Activated B cell treated with CpG ODN at 0.5 μM for 24 hours (primary cell): ENCODE measurements at places on chromosomes 11 and 22.

DNA sequence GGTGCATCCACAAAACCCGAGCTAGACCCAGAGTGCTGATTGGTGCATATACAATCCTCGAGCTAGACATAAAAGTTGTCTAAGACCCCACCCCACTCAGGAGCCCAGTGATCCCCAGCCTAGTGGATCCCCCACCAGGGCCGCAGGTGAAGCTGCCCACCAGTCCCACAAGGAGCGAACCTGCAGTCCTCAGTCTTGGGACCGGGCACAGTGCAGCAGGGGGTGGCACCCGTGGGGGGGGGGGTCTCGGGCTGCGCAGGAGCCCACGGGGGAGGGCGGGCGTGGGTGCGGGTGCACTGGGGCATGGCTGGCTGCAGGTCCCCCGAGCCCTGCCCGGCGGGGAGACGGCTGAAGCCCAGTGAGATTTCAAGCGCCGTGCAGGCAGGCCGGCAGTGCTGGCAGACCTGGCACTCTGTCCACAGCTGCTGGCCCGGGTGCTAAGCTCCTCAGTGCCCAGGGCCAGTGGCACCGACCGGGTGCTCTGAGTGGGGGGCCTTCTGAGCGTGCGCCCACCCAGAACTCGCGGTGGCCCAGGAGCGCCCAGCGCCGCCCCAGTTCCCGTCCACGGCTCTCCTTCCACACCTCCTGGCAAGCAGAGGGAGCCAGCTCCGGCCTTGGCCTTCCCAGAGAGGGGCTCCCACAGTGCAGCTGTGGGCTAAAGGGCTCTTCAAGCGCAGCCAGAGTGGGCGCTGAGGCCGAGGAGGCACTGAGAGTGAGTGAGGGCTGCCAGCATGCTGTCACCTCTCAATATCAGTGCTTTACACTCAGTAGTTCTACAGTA lies 989.1 kb downstream of the FAM181B start:
- no peak for DNase-seq

- no peak for DNase-seq
Observed at GRCh38 chr11:28529540-28530410, 421.6 kb downstream of the METTL15 start.

GRCh38 chr11:68935066-68935465 lies 31.4 kb downstream of the IGHMBP2 start:
- no peak for DNase-seq

DNA sequence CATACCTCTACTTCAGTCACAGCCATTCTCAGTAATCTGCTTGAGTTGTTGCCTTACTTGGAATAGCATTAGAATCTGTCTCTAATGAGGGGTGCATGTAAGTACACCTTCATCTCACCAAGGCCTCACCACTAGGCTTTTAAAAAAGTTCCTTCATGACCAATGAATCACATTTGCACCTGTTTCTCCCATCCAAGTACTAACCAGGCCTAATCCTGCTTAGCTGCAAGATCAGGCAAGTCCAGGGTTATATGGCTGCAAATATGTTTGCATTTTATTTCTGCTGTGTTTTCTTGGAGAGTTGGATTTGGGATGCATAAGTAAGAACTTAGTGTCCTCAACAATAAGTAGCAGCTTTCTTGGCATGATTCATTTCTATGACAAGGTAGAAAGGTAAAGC lies 66.9 kb downstream of the BBOX1 start:
- no peak for DNase-seq

DNA sequence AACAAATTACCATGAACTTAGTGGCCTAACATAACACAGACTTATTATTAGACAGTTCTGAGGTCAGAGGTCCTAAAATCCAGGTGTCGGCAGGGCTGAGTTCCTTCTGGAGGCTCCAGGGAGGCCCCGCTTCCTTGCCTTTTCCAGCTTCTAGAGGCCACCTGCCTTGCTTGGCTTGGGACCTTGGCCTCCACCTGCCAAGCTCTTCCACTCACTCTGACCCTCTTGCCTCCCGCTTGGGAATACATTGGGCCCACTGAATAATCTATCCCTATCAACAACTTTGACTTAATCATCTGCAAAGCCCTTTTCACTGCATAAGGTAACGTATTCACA lies 3.2 kb upstream of the MS4A10 start:
- no peak for DNase-seq

GRCh38 chr11:34067383-34068065 lies 16.0 kb downstream of the CAPRIN1 start:
- DNase-seq: no peak

DNA sequence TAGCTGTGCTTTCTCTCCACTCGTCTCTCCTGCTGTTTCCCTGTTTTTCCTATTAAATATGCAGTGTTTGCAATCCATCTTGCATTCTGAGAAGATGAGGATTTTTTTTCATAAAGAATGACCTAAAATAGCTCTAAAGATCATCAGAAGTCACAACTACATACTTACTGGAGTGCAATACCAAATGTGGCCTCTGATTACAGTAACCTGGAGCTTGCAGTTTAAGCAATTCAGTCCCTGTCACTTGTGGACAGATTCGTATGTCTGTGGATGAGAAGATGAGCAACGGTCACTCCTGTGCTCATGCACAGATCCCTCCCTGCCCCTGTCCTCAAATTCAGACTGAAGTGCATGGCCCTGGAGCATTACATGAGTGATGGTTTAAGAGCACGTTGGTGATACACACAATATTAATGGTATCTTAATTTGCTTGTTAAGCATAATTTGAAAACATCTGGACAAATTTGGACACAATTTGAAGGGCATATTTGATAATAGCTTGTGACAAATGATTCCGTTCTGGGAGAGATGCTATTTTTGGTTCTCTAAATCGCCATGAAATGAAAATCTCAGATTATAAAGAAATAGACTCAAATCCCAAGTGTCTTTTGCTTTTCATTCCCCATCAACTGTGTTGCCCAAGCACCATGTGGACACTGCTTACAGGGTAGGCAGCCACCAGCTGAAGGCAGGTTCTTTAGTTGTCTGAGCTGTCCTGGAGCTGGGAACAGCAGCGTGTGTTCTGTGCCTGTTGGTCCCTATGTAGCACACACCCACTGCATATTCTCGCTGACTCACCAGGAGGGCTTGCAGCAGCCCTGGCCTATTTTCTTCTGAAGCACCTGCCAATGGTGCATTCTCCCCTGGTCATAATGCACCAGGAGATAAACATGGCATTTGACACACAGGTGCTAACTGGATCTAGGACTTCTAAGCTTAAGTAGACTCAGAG lies 32.6 kb upstream of the PRAME start:
- no peak for DNase-seq

DNA sequence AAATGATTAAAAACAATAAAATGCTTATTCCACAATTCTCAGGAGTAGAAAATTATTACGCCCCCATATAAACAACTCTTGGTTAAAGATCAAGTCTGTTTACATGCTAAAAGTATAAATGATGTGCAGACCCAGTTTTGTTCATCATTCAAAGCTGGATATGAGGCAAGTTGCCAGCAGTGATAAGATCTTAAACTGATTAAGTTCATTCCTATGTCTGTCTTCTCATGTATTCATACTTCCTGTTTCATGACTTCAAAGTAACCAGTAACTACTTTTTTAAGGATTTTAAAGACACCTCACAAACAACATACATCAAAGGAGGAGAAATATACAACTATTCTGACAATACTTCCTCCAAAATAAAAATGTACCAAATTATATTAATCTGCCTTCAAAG lies 55.0 kb upstream of the ARHGAP32 start:
- no peak for DNase-seq

- DNase-seq: no peak
Observed at GRCh38 chr11:130181295-130182272, 22.0 kb downstream of the ST14 start.

DNA sequence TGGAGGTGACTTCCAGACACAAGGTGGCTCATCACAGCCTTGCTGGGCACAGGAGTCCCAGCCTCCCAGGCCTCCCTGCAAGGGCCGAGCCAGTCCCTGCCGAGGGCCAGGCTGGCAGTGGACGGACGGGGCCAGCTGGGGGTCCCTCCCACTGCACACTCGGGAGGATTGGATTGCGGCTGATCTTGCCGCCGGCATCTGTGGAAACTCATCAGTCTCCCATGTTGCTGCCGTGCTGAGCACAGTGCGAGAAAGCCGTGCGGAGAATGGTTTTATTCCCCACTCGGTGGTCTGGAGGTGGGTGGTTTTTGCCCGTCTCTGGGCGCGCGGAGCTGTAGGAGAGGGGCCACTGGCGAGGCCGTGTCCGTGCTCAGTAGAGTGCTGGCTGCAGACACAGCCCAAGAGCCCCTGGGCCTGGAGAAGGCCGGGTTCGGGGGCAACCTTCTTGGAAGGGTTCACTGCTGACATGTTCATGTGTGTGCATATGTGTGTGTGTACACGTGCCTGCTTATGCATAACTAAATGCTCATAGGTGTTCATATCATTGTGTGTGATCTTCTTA lies 1246.4 kb downstream of the BRD1 start:
- no peak for DNase-seq

- no peak for DNase-seq
Observed at GRCh38 chr11:130023204-130023603, 20.6 kb upstream of the PRDM10 start.

- DNase-seq: no peak
Observed at GRCh38 chr11:86687185-86687778, 14.9 kb upstream of the ME3 start.

DNA sequence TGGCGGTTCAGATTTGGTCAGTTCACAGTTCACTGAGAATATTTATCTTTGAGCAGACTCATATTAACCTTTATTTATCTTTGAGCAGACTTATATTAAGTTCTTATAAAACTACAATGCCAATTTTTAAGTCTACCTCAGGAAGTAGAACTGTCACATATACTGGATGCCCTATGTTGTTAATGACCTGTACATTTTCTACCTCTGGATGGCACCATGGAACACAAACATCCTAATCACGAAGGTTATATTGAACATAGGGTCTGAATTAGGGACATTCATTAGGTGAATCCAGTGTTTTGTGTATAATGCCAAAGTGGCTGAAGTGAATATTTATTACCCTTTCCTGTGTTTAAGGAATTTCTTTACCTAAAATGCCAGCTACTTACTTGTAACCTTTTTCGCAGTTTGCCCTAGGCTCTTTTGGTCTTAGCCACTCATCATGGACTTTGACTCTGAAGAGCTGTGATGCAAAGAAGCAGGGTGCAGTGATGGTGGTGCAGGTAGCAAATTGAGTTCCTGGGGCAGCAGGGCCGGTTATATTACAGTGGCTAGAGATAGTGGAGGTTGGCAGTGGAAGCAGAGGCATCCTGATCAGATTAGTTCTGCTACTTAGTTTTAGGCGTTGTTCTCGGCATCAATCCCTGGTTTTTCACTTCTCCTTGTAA lies 71.8 kb downstream of the STIM1 start:
- DNase-seq: no peak

DNA sequence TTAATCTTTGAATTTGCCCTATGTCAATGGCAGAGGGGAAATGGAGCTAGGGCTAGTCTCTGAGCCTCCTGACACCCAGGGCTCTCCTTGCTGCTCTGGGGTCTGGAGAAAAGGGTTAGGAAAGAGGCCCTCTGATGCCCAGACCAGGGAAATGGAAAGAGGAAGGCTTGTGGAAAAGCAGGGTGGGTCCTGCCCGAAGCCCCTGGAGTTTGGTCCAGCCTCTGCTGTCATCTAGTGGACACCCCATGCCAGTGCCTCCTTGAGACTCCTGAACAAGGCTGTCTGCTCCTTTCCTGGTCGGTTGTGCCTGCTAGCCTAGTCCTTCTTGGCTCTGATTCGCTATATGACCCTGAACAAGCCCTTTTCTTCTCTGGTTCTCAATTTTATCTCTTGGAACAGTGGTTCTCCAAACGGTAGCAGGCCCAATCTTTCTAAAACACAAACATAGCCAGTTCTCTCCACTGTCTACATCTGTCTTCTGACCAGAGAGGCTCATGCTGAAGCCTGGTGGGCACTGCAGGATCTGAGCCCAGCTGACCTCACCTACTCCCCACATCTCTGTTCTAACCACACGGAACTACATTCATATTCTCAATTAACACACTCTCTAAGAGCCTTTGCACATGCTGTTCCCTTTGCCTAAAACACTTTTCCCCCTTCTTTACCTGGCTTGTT lies 8.8 kb upstream of the PLA2G3 start:
- no peak for DNase-seq

GRCh38 chr11:15333407-15333806 lies 218.7 kb downstream of the INSC start:
- DNase-seq: no peak

GRCh38 chr11:77966338-77966737 lies 28.1 kb downstream of the INTS4 start:
- no peak for DNase-seq

DNA sequence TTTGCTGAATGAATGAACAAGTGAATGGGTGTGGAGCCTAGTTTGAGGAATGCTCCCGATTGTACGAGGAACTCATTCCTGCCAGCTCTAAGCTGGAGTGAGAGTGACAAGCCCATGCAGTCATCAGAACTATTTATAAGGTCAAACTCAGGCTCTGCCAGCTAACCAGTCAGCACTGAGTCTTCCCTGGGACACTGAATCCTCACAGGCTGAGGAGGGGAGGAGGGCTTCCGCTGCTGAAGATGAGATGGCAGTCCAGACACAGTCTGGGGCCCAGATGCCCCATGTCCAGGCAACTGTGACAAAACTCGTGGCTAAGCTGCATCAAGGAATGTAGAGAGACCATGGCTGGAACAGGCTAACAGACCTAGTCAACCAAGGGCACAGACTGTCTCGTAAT lies 4.0 kb downstream of the LRP4 start:
- no peak for DNase-seq

GRCh38 chr11:117083011-117083935 lies 15.0 kb downstream of the SIK3 start:
- no peak for DNase-seq

- DNase-seq: no peak
Observed at GRCh38 chr11:61874853-61875252, 16.5 kb downstream of the FADS3 start.

- DNase-seq: no peak
Observed at GRCh38 chr11:64789331-64790204, 11.2 kb upstream of the SF1 start.

DNA sequence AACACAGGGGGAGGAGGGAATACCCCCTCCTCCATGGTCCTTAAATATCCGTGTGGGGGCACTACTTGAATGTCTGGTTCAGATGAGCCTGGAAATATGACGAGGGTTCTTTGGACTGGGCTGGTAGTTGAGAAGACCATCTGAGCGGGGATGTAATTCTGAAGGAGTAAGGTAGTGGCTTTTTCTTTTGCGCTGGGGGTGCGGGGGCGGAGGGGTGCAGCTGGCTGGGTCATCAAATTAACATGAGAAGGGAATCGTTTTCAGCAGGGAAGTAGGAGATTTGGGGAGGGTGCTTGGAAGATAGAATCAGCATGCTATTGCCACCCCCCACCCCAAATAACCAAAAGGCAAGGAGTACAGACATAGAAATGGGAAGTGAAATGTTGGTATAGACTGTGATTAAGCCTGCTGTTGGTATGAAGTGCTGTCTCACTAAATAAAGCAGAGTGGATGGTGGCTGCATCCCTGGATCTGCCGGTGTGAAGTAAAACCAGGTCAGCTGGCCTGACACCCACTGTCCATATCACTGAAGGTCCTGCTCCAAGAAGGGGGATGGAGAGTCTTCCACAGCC lies 121.9 kb upstream of the HSD17B12 start:
- DNase-seq: no peak

DNA sequence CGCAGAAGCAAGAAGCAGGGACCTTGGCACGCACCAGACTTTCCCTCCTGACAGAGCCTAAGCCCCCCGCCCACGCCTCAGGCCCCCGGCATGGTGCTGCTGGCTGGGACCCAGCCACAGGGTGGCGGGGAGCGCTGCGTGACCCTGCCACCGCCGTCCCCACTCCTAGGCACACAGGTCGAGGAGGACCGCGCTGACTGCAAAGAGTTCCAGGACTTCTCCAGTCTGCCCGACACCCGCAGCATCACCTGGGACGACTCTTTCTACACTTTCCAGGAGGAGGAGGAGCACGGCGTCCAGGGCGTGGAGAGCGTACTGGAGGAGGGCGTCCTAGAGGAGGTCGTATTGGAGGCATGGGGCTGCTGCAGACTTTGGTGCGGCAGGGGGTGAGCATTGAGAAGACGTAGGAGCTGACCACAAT lies 103.7 kb downstream of the TRIM51G start:
- DNase-seq: no peak
